ENCODE measurements at places on chromosomes 13 and 19.

GRCh38 chr19:14305706-14306105 is 75.5 kb upstream of the ADGRE5 start:
- no peak for DNase-seq

GRCh38 chr19:23318143-23318542 is 67.9 kb upstream of the ZNF724 start:
- DNase-seq: no peak

DNA sequence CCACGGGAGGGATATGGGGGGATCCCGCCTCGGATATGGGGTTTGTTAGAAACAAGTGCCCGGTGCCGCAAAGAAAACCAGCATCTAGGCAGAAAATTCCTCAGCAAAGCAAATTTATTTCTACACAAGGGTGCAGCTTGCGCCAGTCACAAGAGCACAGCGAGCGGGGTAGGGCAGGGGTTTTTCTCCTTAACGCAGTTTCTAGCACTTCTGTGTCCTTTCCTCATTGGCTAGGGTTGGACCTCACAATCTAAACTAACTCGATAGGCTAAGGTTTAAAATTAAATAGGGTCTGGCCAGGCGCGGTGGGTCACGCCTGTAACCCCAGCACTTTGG is 595 bp downstream of the ZNF440 start:
- no peak for DNase-seq

DNA sequence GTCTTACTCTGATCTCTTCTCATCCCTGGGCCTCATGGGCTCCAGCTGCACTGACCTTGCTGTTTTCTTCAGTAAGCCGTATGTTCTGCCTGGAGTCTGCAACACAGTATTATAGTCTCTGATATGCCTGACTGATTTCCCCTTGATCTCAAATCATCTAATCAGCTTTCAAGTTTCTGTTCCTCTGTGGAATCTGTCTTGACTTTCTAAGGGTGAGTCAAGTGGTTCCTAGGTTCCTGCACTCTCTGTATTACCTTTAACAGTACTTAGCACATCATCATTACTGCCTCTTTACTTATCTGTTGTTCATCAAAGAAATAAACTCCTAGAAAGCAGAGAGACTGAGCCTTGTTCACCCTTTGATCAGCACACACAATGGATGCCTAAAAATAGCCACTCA is 350.7 kb downstream of the LMO7 start:
- DNase-seq: no peak

GRCh38 chr13:45142440-45143345 is 22.4 kb downstream of the GTF2F2 start:
- no peak for DNase-seq

DNA sequence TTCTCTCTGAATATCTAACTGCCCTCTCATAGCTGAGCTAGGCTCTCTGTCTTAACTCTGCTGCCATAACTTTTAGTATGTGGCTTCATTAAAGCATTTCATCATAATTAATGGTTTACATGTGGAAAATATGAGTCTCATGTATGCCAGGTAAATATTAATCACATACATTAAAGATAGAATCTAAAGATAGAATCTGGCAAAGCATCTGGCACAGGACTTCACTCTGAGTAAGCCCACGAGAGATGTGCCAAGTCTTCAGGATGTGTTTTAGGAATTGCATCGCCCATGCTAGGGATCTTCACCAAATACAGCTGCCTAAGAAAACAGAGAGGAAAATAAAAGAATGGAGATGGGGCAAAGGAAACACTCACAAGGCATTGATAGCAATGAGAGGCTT is 285.8 kb downstream of the DIAPH3 start:
- DNase-seq: no peak

DNA sequence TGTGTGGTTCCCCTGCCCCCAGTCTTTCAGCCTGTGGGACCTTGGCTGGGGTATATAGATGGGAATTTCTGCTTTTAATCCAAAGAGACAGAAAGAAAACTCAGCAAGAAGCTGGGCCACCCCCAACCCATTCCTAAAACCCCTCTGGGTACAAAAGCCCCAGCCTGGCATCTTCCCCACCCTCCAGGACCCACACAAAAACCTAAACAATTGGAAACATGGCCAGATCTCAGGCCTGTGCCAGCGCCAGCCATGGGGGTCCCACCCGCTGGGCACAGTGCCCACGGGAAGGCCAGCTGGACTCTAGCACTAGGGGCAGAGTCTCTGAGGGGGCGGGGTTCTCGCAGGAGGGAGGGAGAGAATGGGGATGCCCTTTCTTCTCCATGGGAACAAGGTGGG is 8.6 kb downstream of the LYL1 start:
- DNase-seq: no peak

Measured in activated CD4-positive, CD25-positive, alpha-beta regulatory T cell treated with anti-CD3 and anti-CD28 coated beads, Interleukin-2, amount 50 U/mL, for 72 hours (primary cell).